Activated CD8-positive, alpha-beta memory T cell treated with anti-CD3 and anti-CD28 coated beads for 1 hour (primary cell): ENCODE measurements at places on chromosomes 13 and 19.

DNA sequence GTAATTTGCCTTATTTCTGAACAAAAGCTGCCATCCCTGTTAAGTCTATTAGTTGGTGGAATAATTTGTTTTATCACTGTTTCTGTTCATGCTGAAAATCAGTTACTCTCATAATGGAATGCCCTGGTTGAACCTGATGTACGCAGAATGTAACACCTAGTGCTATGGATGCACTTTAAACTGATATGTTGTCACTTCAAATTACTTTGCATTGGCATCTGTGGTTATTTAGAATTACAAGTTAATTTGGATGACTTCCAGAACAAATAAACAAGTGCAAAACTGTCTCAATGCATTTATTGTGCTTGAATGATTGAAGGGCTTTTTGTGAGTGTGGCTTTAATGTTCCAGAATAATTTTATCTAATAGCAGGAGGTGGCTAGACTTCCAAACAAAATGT, 368.2 kb upstream of the SLITRK5 start:
- DNase-seq = no peak

DNA sequence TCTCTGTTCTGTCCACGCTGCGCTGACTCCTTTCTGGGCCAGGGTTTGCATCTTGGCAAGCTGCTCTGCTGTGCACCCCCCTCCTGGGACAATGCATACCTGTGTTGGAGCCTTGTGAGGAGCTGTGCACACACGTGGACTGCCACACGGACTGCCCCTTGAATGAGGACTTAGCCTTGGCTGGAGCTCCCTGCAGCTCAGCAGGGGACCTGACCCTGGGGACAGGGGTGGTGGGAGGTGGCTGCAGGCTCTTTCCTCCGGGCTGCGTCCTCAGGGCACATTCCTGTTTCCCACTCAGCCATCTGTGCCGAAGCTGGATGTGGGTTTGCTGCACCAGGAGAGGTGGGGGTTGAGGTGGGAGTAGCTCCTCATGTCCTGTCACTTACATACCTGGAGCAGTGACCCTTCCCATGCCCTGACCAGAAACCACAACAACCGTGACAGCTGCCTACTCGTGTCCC, 8.2 kb downstream of the RAB11B start:
- DNase-seq = no peak

DNA sequence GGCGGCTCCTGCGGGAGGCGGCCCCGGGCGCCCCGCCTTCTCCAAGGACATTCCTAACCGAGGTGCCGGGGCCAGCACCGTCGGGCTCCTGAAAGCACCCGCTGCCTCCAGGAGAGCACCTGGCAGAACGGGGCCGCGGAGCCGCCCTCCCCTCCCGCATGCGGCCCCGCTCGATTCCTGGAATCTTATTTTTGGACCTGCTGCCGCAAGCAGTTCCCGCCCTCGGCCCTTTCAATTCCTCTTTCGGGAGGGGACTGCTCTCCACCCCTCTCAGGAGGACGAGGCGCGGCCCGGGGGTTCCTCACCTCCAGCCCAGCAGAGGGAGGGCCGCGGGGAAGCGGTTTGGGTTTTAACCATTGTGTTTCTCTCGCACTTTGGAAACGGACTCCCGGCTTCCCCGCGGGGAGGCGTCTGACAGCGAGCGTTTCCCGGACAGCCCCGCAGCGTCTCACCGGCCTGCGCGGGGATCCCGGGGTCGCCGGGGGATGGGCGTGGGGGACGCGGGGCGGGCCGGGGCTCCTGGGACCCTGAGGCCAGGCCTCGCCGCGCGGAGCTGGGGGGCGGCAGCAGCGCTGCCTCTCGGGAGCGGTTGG, 849 bp downstream of the GAS6 start:
- no peak for DNase-seq

DNA sequence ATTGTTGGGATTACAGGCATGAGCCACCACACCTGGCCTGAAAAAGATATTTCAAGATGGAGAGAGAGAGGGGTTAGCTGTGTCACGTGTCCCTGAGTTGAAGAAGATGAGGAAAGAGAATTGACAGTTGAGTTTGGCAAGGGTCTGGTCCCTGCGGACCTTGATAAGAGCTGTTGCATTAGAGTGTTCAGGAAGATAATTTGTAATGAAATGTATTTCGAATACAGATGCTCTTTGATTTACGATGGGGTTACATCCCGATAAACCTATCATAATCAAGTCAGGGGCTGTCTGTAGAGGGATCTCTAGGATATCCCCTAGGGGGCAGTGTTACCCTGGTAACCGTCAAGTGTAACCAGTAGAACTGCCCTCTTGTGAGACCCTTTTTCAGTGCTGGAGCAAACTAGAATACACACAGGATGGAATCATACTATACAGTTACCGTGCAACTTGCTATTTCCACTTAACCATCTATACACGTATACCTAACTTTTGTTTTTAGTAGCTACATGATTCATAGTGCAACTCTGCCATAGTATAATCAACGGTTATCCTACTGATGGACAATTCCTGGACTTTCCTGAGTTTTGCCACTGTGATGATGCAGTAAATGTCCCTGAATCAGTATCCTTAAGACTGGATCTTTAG, 1.5 kb upstream of the ELOF1 start:
- DNase-seq = no peak

- no peak for DNase-seq
Observed at GRCh38 chr13:44903574-44903985, 85.7 kb downstream of the NUFIP1 start.

GRCh38 chr13:97723655-97724054, 229.8 kb upstream of the IPO5 start:
- DNase-seq = no peak

DNA sequence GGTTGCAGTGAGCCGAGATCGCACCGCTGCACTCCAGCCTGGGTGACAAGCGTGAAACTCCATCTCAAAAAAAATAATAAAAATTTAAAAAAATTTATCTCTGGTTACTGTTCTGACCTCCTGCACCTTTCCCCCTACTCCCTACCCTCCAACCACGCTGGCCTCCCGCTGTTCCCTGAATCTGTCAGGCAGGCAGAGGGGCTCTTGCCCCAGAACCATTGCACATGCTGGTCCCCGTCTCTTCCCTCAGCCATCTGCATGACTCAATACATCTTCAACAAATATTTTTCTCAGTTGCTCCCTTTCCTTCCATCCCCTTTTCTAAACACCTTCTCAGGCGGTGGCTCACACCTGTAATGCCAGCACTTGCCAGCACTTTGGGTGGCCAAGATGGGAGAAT, 1.1 kb upstream of the FAM187B start:
- DNase-seq = no peak

GRCh38 chr13:112710855-112711527, 21.2 kb downstream of the ATP11A start:
- no peak for DNase-seq

DNA sequence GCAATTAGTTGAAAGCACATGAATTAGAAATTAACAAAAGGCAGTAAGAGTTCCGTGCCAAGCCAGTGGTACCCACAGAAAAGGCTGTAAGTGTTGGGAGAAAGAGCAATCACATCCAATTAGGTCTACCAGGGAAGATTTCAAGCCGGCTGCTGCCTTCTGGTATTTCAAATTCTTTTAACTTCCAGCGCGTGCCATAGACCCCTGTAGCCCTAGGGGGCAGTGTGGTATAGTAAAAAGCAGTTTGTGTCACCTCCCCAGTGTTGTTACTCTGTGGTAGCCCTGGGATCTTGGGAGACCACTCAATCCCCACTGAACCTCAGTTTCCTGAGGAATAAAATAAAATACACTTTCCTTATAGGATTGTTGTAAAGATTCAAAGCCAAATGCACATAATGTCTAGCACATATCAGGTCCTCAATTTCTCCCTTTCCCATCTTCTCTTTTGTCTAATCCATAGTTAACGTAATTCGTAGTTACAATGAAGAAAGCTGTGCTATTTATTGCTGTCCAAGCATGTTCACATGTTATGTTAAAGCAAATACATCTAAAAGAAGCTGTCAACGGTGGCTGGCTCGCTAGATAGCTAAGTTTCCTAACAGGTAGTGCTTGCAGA, 230.2 kb downstream of the TDRD3 start:
- no peak for DNase-seq

GRCh38 chr19:45643927-45644771, 5.0 kb upstream of the EML2 start:
- no peak for DNase-seq

GRCh38 chr13:40148101-40148500, 492.6 kb downstream of the COG6 start:
- peak; percentile 14 for DNase-seq

- no peak for DNase-seq
Observed at GRCh38 chr19:54352041-54352440, 12.7 kb downstream of the LAIR1 start.

DNA sequence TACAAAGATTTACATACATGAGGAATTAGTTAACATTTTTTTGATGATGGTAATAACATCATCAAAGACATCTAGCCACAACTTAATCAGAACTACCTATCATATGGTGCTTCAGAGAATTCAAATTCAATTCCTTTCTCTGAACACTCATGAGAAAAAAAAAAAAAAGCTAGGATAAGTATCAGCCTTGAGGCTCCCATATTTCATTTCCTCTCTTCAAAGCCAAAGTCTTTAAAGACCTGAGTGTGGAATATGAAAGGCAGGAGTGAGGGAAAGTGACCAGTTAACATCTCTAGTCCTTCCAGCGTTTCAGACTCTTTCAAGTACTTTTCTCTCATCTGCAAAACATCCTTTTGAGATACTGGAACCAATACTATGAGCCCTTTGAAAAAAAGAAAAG, 137.5 kb downstream of the DCLK1 start:
- no peak for DNase-seq

DNA sequence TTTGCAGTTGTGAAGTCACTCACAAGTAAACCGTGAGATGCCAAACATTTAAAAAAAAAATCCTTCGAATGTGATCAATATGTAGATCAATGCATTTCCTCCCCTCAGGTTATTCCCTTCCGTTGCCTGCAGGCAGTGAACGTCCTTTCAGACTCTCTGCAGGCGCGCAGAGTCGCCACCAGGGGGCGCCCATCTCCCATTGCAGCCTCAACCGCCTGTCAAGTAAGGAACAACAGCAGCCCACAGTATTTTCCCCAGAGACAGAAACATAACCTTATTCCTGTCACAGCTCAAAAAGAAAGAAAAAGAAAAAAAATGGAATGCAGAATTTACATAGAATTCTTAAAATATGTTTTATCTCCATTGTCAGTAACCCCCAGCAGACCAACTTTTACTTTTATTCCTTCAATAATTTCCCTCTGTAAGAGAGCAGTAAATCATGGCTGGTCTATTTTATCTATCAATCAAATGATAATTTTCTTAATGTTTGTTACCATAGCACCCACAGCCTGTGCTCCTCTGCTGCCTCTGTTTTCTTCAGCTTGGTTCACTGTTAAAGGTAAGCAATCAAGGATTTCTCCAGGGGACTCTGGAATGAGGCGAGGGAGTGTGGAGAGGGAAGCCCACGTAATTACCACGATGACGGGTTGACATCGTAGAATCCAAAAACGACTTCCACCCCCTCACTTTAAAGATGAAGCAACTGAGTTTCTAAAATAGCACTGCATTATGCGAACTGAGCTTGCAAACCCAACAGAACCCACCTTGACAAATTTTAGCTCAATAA, 637.6 kb upstream of the ARGLU1 start:
- peak; percentile 30 for DNase-seq

GRCh38 chr13:63435667-63436324, 2020.1 kb upstream of the PCDH20 start:
- no peak for DNase-seq

DNA sequence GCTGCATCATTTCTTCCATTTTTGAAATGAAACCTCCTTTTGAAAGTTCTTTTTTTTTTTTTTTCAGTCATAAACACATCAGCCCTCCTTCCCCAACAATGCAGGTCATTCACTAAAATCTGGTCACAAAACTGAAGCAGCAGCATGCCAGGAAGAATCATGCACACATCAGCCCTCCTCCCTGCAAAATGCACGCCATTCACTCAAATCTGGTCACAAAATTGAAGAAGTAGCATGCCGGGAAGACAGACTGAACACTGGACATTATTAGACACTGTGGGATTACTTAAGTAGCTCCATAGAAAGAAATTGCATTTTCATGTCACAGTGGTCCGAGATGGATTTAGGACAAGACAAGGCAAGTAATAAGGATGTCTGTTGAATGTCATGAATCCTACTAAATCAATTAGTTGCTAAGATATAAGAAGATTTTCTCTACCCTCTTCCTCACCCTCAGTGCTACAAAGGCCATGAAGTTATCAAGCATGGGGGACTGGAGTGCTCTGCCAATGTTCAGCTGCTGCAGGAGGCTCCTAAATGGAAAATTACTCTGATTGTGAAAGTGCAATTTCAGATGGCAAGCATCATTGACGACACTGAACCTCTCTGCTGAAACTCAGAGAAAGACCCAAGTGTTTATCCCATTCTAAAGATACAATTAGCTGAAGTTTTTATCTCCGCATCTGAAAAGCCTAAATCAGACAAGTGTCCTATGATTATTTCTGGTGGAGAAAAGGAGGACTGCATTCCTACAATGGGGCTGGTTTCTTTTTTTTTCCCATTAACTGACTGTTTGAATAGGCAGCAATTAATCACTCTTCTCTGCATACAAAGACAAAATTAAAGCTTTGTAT, 913.2 kb downstream of the DIAPH3 start:
- DNase-seq = no peak

GRCh38 chr13:66546534-66547379, 683.4 kb downstream of the PCDH9 start:
- no peak for DNase-seq

DNA sequence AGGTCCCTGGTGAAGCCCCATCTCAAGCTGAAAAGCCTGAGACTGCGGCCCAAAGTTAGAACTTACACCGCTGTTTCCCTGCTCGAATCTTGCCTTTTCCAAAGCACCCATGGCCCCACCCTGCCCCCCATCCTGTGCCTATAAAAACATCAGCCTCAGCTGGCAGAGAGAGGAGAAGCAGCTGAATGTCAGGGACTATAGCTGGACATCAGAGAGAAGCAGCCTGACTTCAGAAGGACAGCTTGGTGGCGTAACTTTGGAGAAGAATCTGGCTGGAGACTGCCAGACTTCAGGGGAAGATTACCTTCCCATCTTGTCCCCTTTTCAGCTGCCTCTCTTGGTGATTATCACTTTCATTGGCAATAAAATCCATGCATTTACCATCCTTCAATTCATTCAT, 9.3 kb upstream of the RCBTB2 start:
- DNase-seq = no peak

- no peak for DNase-seq
Observed at GRCh38 chr19:45103508-45104319, 10.7 kb downstream of the PPP1R37 start.

GRCh38 chr19:48962029-48962848, 2.9 kb upstream of the FTL start:
- DNase-seq = no peak

- DNase-seq = no peak
Observed at GRCh38 chr13:104809483-104809882, 1726.0 kb downstream of the EFNB2 start.

- no peak for DNase-seq
Observed at GRCh38 chr13:30406779-30407416, 15.4 kb upstream of the UBE2L5 start.

DNA sequence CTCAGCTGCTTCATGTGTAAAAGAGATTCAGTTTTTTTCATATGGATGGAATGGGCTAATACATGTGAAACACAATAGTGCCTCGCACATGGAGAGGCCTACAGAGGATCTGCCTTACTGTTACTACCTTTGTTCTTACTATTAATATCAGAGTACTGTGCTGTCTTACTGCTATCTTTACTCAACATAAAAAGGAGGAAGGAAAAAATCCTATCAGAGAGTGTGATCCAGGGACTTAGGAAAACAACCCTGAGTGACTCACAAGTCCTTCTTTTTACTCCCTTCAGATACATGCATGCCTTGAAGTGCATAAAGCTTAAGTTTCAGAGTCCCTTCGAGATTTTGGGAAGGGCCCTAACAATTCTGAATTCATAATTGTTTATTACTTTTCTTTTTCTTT, 136.8 kb downstream of the TBC1D4 start:
- DNase-seq = no peak
